ENCODE measurements at places on chromosomes 2 and 18.

DNA sequence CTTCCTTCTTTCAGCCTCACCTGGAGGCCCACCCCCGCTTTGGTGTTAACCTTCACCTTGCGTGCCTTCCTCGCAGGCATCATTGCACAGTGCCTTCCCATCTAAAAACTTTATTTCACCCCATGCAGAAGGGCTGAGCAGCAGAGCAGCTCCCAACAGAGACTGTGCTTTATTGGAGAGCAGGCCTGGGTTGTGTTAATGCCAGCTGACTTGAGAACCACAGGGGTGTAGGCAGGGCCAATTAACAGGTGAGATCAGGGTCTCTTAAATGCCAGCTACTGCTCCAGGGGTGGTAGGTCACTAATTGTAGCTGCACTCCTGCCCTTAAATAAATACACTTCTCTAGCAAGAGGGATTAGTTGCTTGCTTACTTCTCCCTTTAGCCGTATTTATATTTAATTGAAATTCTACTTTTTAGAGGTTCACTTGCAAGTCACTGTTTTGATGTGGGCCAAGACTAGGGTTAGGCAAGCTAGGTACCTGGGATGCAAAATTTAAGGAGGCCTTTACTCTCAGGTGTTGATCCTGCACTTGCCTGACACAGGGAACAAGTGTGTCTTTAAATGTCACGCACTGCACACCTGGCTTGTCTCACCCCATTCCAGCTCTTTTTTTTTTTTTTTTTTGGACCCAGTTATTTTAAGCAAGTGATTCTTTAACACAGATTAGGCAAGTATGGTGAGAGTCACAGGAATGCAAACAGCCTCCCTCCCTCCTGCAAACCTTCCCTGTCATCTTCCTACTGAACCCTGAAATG, 54.5 kb downstream of the LYPD1 start:
- DNase-seq, result no peak

GRCh38 chr2:36809069-36809445, 112.5 kb downstream of the VIT start:
- DNase-seq, result no peak

DNA sequence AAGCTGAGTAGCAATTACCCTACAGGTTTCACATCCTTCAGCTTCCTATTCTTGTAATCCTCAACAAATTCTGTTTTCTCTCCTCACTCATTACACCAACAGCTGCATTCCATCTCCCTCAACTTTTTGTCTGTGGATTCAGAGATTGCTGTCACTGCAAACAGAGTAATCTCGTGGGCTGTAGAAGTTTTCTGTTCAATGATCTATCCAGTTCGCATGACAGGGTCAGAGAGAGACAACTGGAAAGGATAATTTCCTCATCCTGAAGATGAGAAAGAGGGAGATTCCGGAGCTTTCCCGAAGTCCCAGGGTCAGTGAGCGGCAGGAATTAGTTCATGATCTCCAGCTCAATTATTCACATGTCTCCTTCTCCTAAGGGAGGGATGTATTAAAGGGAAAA, 75.7 kb downstream of the MYO5B start:
- no peak for DNase-seq

DNA sequence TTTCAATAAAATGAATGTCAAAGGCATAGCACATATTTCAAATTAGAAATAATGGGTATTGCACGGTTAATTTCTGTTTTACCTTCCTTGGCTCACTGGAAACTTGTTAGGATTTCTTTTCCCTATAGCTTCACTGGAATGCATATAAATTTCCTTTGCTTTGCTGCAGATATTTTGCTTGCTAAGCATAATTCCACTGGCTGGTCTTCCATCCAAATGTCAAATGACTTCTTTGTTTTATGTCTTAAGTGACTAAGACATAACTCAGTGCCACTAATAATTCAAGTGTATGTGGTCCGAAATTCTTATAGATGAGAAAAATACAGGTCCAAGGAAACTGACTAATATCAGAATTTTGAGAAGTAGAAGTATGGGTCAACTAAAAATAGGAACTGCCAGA, 182.8 kb upstream of the PGAP1 start:
- no peak for DNase-seq

GRCh38 chr18:25348386-25349130, 3.4 kb downstream of the ZNF521 start:
- no peak for DNase-seq
